ENCODE measurements at places on chromosomes 11 and 22.

- DNase-seq: peak; percentile 83
Measured at GRCh38 chr11:134068829-134069425, at the start of gene JAM3. Gene JAM3, plus strand, starts transcription at chr11:134069072. Its CDS starts 12 bp downstream, at chr11:134069084.

DNA sequence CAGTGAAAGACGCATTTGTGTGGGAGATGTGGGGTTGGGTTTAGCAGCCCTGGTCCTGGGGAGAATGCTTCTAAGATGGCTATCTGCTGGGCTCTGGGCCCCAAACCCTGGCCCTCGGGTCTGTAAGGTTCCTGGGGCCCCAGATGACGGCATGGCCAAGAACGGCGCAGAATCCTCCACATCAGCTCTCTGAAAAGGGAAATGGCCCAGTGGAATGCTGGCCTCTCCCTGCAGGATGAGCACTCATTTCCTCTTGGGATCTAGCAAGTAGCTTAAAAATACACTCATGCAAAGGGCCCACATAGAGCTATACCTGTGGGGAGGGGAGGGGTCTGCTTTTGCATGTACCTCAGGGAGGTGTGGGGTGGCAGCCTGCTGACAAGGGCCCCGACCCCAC is 37.5 kb upstream of the LINC01488 start:
- DNase-seq: no peak

- DNase-seq: peak; percentile 31
Measured at GRCh38 chr11:57345555-57346211, 7.5 kb downstream of the P2RX3 start.

- no peak for DNase-seq
Measured at GRCh38 chr22:17319546-17319945, 49.7 kb upstream of the CECR2 start.

DNA sequence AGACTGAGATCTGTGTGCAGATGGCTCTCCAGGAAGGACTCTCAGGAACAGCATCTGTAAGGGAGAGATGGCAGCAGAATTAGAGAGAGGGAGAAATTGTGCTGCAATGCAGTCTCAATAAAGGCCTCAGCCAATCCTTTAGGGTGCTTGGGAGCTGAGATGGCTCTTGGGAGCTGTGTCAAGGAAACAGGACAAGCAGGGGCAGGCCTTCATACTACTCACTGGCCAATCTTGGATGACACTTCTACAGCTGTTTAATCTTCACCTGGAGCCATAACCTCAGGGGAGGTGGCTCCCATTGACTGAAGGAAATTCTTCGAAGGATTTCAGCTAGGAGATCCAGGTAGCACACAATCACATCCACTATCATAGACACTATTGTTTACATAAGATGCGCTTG is 10.0 kb downstream of the OR5B21 start:
- no peak for DNase-seq

- DNase-seq: no peak
Measured at GRCh38 chr11:66987158-66987620, 12.1 kb downstream of the C11orf86 start.

DNA sequence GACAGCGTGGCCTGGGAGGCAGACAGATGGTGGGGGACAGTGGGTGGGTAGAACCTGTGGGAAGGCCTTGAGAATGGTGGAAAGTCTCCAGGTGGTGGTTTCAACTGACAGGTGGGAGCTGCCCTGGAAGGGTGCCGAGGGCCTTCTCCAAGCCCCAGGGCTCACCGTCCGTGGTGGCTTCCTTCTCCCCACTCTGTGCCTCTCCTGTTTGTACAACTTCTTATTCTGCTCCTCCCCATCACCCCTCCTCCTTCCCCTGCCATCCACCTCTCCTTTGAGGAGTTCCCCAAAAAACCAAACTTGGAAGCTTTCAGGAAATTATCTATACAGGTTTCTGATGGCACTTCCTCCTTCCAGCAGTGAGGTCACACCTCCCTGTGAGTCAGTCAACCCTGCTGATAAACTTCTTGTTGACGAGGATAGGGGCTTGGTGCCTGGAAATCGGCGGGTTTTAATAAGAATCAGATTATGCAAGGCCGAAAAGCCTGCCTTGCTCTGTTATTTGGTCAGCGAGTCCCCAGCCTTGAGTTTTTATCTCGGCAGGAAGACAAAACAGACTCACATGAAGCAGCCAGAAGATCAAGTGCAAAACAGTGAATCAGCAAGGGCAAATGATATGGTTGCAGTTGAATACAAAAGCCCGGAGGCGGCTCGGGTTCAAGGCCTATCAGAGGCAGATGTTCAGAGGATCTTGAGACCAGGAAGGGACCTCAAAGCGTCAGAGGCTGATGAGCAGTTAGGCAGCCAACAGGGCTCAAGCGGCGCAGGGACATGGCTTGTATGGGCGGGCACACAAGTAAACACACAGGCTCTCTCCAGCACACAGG is 9.5 kb upstream of the ST3GAL4 start:
- DNase-seq: no peak

- DNase-seq: no peak
Measured at GRCh38 chr11:83454674-83455073, 168.5 kb upstream of the CCDC90B start.

DNA sequence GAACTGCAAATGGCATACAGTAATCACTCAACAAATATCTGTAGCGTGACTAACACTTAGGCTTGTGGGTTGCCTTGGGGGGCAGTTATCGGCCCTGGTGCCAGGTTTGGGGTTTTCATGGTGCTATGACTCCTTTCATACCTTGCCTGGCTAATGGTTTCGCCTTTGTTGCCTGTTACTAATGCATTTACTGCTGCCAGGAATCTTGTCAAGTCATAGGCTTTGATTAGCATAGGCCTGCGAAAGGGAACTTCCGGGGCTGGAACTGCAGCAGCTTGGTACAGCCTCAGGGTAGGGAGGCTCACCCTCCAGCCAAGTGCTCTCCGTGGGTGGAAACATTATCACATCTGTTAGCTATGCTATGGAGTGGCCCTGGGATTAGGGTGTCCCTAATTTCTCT is 13.2 kb downstream of the SLC25A18 start:
- peak; percentile 43 for DNase-seq

DNA sequence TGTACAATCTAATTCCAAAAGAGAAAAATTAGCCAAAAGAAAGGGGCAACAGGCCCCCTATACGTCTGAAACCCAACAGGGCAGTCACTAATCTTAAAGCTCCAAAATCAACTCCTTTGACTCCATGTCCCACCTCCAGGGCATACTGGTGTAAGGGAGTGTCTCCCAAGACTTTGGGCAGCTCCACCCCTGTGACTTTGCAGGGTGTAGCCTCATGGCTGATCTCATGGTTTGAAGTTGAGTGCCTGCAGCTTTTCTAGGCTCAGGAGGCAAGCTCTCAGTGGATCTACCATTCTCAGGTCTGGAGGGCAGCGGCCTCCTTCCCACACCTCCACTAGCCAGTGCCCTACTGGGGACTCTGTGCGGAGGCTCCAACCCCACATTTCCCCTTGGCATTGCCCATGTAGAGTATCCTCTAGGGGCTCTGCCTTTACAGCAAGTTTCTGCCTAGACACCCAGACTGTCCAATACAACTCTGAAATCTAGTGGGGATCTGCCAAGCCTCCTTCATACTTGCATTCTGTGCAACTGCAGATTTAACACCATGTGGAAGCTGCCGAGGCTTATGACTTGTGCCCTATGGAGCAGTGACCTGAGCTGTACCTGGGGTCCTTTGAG is 94.5 kb downstream of the TRIM29 start:
- DNase-seq: no peak

DNA sequence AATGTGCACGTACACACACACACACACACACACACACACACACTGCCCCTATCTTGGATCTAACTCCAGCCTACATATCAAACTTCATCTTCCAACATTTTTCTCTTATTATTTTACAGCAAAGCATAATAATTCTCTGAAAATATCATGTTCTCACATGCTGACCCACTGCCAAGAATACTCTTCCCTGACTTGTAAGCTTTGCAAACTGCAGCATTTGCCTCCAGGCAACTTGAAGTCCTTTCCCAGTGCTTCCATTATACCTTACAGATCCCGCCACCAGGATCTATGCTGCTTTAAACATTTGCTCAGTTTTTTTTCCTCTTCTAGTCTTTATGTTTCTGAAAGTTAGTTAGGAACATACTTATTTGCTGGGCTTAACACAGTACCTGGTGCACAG is 483.3 kb upstream of the ARHGAP42 start:
- DNase-seq: no peak

GRCh38 chr11:74009675-74010305 is 905 bp upstream of the UCP3 start:
- no peak for DNase-seq

- DNase-seq: no peak
Measured at GRCh38 chr22:23537416-23537815, 42.7 kb downstream of the IGLL1 start.

GRCh38 chr11:112057170-112057569 is 16.6 kb downstream of the PIH1D2 start:
- DNase-seq: no peak

- DNase-seq: no peak
Measured at GRCh38 chr11:86914865-86915519, 40.2 kb downstream of the FZD4 start.

DNA sequence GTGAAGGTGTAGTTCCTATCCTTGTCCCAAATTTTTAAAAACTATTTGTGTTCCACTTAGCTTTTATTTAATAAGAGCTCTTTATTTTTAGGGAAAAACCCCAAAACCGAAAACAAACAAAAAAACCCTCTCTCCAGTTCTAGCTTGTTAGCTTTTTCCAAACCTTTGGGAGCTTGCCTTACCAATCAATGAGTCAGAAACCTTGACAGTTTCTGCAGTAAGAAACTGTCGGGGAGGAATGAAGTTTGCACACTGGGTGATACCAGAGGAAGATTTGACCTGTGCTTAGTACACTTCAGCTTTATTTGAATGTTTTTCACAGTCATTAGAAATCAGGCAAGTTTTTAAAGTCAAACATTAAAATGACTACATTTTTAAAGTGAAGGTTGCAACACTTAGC is 105.0 kb downstream of the FAT3 start:
- no peak for DNase-seq

GRCh38 chr11:5690216-5690615 is 626 bp downstream of the TRIM22 start:
- peak; percentile 51 for DNase-seq

DNA sequence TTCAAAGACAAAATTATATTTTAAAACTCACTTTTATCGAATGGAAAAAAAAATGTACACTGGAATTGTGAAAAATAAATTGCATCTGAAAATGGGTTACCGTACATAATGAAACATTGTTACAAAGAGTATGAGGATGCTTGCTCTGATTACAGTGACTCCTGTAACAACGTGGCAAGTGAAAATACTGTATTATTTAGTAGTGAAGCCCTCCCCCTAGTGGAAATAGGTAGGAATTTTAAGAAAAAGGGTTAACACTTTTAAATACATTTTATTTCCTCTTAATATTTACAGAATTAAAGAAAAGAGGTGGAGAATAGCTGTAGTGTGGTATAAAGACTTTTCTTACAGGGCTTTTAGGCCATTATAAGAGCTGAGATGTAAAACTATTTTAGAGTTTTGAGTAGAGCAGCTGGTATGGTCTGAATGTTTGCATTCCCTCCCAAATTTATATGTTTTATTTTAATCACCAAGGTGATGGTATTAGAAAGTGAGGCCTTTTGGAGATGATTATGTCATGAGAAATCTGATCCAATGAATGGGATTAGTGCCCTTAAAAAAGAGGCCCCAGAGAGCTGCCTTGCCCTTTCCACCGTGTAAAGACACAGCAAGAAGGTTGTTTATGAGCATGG is 25.2 kb downstream of the FAM76B start:
- peak; percentile 16 for DNase-seq

- no peak for DNase-seq
Measured at GRCh38 chr11:121566279-121567168, 113.8 kb upstream of the SORL1-AS1 start.

DNA sequence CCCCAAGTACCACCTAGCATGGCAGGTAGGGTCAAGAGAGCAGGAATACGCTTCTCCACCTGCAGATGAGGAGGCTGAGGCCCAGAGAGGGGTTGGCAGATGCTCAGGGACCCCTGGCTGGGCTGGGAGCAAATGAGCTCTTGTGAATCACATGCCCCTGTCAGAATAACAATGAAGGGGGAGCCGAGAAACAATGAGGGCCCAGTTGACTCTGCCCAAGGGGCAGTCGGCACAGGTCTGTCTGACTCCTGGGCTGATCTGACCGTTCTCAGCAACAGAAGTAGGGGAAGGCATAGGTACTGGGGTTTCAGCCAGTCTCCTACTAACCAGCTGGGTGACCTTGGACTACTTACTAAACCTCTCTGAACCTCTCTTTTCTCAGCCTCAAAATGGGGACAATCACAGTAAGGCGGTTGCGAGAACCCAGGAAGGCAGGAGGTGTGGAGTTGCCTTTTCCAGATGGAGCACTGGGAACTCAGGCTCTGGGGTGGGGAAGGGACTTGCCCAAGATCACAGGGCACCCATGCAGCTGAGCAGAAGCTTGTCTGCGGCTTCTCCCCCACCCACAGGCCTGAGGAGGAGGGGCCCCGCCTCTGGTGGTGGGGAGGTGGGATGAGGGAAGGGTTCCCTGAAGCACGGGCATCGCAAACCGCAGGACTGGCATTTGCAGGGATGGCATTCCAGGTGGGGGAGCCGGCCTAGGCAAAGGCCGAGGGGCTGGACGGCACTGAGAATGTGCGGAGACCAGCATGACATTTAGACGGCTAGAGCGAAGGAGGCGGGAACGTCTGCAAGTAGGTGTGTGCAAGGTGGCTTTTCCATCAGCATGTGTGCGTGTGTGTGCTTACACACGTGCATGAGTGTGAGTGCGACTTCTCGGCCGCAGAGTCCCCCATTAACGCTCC is 163.0 kb downstream of the MN1 start:
- no peak for DNase-seq

- no peak for DNase-seq
Measured at GRCh38 chr11:12402025-12402424, 24.7 kb downstream of the PARVA start.

DNA sequence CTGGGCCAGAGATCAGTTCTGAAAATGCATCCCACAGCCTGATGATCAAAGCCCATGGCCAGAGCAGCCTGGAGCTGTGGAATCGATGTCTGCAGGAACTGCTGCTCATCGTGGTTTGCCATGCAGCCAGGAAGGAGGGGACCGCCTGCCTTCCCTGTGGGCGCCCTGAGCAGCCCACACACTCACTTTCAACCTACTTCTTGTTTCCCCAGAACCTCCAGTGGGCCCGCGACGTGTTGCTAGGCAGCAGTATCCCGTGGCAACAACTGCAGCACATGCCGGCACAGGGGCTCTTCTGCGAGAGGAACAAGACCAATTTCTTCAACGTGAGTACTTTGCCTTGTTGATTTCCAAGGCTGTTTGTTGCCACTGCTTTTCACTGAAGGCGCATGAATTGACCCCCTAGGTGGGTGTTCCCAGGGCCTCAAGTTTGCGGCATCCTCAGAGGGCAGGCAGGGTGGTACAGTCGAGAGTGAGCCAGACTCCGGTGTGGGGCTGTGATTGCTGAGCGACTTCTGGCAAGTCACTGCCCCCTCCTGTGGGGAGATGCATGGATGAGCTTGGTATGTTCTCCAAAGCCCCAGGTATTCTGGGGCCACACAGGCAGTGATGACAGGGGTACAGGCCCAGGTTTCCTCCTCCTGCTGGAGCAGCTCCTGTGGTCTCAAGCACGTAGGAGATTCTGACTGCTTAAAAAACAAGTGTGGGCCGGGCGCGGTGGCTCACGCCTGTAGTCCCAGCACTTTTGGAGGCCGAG is 47.0 kb upstream of the SUSD2 start:
- DNase-seq: no peak

All from kidney glomerular epithelial cell (primary cell).